ENCODE measurements at places on chromosomes 2 and 18.

DNA sequence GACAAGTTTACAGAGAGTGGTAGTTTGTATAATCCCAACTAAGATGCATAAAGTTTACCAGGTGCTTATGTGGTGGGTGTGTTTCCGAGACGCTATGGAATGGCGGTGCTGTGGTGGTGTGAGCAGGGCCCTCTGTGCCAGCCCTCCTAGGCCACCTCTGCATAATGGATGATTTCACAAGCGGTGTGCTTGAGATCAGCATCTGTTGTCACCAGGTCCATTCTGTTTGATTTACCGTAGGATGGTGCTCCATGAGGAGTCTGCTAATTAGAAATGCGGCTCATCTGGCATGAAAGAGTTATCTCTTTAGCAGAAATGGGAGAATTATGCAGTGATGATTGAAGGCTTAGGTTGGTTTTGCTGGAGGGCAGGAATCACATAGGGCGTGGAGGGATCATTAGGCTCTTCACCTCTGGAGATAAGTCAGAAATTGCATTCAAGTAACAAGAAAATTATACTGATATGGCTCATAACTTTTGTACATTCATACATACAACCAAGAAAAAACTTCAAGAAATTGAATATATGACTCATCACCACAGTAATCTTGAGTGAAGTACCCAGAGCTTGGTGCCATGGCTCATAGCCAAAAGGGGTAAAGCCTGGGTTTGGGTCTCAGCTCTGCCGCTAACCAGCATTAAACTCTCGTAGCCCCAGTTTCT, 41.4 kb downstream of the CRIM1 start:
- no peak for DNase-seq

DNA sequence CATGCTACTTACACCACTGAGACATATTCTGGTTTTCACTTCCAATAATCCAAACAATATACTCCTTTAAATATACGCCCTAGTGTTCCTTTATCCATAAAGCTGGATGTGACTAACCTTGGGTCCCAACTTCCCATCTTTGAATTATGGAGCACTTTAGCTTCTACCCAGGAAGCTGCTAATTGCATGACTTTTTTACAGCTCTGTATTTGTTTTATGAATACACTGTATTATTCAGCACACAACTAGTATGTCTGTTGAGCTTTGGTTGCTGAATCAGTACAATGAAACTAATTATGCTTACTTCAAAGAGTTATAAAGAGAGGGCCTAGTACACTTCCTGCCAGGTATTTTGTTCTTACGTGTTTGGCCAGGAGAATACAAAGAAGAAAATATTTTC, 118.5 kb downstream of the BAZ2B start:
- DNase-seq: no peak

DNA sequence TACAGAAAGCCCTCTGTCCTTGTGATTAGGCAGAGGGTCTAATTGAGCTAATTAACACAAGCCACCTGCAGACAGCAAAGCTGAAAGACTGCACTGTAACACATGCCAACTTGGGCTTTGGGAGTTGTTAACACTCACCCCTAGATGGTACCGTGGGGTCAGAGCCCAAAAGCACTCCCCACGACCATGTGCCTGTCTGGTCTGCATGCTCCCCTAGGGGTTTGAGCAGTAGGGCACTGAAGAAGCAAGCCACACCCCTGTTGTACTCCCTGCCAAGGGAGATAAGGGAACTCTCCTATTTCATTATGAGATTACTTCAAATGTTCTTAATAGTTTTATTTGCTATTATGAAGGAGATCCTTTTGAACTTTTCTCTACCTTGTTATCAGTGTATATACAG, 560.1 kb upstream of the FSHR start:
- DNase-seq: no peak

DNA sequence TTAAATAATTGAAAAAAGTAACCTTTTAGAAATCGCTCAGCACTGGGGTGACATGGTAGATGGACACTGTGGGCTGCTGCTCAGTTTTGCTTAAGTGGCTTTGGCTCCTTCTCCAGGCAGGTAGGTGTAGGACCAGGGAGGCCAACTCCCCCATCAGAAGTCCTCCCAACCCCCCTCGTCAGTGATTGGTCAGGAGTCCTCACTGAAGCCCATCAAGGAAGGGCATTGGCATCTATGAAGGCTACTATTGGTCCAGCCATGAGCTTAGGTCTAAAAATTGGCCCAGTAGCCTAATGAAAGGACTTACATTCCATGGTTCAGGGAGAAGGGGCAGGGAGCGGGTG, 34.7 kb downstream of the ST3GAL5 start:
- DNase-seq: no peak

GRCh38 chr2:50602636-50603327, 429.1 kb downstream of the NRXN1 start:
- no peak for DNase-seq

- no peak for DNase-seq
Observed at GRCh38 chr2:233195027-233195426, 56.4 kb upstream of the ATG16L1 start.

- DNase-seq: no peak
Observed at GRCh38 chr2:100527440-100528015, 35.3 kb upstream of the PDCL3 start.

DNA sequence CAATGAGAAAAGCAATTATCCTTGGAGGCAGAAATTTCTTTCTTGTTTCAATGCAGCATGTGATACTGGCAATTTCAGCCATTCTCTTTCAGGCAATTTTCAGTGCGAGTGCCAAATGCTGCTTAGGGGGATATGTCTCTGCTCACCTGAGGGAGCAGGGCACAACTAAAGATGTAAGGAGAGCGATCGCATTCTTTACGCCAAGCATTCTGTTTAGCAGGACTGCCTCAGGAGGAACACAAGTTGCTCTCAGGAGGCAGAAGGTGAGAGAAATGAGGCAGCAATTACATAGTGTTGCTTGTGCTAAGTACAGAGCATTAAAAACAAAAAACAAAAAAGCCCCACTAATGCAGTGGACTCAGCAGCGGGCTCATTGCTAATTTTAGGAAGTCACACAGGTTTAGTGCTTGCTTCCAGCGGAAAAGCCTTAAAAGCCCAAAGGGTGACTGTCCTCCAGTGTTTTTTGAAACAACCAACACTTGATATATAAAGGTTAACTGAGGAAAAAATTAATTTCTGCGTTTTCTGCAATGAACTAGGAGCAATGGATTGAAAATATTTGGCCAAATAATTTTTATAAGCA, 116.9 kb downstream of the METTL8 start:
- DNase-seq: no peak

DNA sequence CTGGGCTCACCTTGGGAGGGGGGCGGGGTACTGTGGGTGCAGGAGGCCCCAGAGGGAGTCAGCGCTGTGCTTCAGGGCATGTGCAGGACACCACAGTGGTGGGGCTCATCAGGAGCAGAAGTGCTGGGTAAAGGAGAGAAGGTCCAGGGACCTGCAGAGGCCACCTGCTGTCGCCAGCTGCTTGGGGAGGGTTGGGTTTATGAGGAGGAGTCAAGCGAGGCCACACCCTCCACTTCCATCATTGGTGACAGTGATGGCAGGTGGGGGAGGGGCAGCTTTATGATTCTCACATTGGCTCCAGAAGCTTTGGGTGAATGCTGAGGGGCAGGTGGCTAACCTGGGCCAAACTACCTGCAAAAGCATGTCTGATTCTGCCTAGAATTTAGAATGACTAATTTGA, 392.6 kb downstream of the HRH4 start:
- no peak for DNase-seq

- DNase-seq: no peak
Observed at GRCh38 chr2:229971298-229971790, 49.0 kb downstream of the FBXO36 start.

- no peak for DNase-seq
Observed at GRCh38 chr2:53331667-53332066, 435.9 kb upstream of the CHAC2 start.

DNA sequence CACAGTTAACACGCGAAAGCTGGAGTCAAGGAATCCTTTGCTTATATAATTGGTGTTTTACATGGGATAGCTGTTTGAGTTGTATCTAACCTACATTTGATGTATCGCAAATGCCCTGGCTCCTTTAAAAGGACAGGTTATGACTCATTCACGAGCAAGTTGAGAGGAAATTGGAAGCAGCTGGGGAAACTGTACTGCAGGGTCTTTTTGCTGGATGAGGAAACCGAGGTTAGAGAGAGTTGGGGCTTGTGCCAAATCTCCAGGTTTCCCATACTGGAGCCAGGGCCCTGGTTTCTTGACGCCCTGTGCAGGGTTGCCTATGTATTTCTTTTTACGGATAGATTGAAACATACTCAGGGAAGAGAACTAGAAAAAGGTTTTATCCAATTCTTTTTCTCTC, 60.0 kb upstream of the SPTBN1 start:
- DNase-seq: no peak

DNA sequence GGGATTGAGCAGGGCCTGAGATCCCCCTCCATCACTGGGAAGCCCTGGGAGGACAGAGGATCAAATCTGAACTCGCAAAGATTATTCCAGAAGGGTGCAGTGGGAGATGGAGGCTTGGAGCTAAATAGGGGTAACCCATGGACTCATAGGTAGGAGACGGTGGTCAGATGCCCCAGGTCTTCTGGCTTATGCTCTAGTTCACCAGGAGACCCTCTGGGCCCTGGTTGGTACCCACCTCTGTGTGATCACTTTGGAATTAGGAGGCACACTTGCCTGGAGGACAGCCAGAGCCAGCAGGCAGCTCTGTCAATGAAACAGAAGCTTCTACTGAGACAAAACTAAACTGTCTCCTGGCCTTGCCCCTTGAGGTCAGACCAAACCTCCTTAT, 110.6 kb downstream of the TGFA start:
- no peak for DNase-seq

DNA sequence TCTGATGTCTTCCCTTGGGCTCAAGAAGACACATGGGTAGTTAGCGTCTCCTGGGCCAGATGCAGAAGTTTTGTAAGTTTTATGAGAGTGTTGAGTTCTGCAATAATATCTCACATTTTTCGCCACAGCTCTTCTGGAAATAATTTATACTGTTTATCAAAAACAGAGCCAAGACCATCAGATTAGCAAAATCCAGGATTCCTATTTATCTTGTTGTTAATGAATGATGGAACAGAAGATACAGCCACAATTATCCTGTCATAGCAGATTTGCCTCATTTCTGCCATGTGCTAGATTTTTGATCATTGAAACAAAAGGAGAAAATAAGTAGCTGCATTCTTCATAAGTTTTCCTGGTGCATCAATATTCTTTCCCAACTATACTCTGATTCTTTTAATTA, 1048.6 kb upstream of the KLHL29 start:
- DNase-seq: no peak

DNA sequence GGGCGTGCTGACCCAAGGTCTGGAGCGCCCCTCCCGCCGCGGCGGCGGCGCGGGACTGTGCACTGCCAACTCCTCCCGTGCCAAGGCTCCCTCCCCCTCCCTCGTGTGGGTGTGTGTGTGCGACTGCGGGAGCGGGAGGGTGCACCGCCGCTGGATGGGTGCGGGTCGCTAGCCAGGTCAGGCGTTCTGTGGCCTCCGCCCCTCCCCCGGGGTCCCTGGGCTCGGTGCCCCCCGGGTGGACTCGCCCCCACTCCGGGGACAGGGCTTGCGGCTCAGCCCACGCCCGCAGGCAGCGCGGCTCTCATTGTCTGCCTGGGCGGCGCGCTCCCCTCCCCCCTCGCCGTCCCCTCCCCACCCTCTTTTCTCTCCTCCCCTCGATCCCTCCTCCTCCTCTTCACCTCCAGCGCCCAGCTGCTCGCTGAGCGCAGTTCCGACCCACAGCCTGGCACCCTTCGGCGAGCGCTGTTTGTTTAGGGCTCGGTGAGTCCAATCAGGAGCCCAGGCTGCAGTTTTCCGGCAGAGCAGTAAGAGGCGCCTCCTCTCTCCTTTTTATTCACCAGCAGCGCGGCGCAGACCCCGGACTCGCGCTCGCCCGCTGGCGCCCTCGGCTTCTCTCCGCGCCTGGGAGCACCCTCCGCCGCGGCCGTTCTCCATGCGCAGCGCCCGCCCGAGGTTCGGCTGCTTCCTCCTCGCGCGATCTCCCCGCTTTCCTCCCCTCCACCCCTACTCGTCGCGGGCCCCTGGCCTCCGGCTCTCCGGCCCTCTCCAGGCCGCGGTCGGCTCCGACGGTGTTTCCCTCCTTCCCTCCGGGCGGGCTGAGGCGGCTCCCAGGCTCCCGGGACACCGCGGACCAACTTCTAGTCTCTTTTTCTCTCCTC, at the start of gene GATA6:
TSS of gene GATA6 (plus strand) at position 579 of the 878 bp plus-strand sequence. CDS start 1,556 bp downstream, outside the sequence.
- DNase-seq: peak; percentile 97

GRCh38 chr2:196130039-196130825, 41.1 kb downstream of the STK17B start:
- no peak for DNase-seq

DNA sequence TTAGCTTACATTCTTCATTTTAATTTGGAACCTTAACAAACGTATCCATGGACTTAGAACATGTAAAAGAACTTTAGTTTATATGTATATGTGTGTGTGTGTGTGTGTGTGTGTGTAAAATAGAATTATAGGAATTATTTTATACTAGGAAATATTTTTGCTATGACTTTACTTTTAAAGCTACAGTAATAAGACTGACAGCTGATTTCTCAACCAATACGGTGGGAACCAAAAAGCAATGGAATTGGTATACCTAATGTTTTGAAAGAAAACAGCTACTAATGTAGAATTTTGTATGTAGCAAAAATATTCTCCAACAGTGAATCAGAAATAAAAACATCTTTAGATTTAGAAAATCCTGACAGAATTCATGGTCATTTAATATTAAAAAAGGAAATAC, 146.5 kb upstream of the ARL4C start:
- no peak for DNase-seq

- no peak for DNase-seq
Observed at GRCh38 chr2:15768615-15769014, 171.7 kb upstream of the MYCN start.

DNA sequence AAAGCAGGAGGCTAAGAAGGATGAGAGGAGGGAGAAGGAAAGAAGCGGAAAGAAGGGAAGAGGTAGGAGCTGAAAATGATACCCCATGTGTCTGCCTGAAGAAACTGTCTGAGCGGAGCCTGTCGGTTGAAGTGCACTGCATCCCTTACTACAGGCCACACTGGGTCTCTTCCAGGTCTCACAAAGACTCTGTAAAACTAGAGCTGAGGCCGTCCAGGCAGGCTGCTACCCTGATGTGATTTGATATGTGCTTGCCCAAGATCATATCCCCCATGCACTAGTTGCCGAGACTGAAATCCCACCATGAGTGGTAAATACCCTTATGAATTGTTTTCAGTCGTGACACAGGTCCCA, 134.4 kb downstream of the MAIP1 start:
- DNase-seq: no peak

Data from pancreas (tissue), 10 donors.